ENCODE measurements at places on chromosomes 11 and 22. TPM values are rescaled to one million over a fixed set of nuclear protein-coding genes. Genes with fewer than 3 reads are reported as not detected.

DNA sequence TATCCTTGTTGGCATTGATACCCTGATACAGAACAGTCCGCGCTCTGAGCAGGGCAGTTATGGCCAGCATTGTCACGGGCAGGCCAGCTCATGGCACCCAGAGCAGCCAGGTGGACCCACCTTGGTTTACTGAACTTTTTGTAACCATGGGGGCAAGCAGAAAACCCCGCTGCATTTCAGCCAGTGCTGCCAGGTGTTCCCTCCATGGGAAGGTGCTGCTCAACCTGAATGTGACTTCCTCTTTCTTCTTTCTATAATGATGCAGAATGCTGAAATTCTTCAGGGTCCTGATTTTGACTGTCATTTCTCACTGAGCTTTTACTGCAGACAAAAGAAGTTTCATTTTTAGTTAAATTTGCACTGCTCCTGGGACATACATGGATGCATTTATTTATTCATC lies 35.6 kb upstream of the CABP7 start:
- no peak overlapping the region for H3K27ac ChIP-seq
- H3K4me1 ChIP-seq, result peaks cover under 1% of the 10 kb centered on the region
- no peak for DNase-seq
- H3K36me3 ChIP-seq, result peaks cover 92% of the 10 kb centered on the region
- no peaks in the 10 kb centered on the region for H3K27me3 ChIP-seq

DNA sequence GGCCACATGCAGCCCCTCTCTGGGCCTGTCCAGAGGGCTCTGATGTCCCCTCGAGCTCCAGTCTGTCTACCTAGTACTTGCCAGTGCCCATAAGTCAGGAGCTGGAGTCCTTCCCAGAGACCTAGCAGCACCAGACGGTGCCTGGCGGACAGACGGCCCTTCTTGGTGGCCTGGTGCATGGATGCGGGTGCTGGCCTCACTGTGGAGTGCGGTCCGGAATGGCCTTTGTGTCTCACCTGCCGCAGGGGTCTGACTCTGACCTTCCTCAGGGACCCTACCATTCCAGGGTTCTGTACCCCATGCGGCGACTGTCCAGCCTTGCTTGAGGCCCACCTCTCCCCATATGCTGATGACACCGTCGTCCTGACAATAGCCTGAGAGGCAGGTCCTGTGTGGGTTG lies 29.4 kb upstream of the SMIM38 start:
- H3K27me3 ChIP-seq, result no peaks in the 10 kb centered on the region
- peaks cover 53% of the 10 kb centered on the region for H3K4me1 ChIP-seq
- H3K36me3 ChIP-seq, result no peaks in the 10 kb centered on the region
- no peak overlapping the region for H3K4me3 ChIP-seq
- H3K27ac ChIP-seq, result peak overlapping the region; percentile 50

DNA sequence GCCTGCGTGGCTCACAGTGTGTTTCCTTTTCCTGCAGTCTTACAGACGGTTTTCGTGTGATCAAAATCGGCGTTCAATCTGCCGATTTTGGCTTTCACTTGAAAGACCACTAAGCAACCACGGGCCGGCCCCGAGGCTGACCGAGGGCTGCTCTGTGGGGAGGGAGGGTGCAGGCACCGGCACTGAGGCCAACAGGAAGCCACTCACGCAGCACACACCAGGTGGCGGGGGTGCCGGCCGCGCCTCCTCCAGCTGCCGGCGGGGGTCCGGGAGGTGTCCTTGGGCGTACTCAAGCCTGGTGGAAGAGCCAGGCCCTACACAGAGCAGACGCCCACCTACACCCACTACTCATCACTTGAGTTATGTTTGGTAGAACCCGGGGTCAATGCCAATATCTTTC lies 14.3 kb downstream of the TOLLIP start:
- peaks cover 38% of the 10 kb centered on the region for H3K4me1 ChIP-seq
- no peak for DNase-seq
- H3K27me3 ChIP-seq, result no peaks in the 10 kb centered on the region
- peaks cover 63% of the 10 kb centered on the region for H3K36me3 ChIP-seq
- no peak overlapping the region for H3K4me3 ChIP-seq

GRCh38 chr11:36512016-36512415 lies 1.9 kb upstream of the TRAF6 start:
- no peak for DNase-seq
- H3K4me1 ChIP-seq, result peaks cover 16% of the 10 kb centered on the region
- no peak overlapping the region for H3K4me3 ChIP-seq
- no peaks in the 10 kb centered on the region for H3K36me3 ChIP-seq

DNA sequence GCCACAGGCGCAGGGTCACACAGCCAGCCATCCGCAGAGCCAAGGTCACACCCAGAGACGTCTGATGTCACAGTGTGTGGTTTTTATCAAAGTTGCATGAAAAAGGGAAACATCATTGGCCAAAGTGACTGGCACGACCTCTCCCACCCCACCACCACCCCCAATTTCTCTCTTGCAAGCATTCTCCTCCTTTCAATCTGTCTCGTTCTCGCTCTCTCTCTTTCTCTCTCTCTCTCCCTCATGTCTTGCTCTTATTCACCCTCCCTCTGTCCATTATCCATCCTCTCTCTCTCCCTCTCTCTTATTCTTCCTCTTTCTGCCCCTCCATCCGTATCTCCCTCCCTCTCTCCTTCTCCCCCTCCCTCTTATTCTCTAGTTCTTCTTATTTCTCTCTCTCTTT lies 40.6 kb downstream of the MN1 start:
- peaks cover 6% of the 10 kb centered on the region for H3K36me3 ChIP-seq
- no peak overlapping the region for H3K4me3 ChIP-seq
- H3K27me3 ChIP-seq, result no peaks in the 10 kb centered on the region
- no peak for DNase-seq
- no peak overlapping the region for H3K27ac ChIP-seq

- peak overlapping the region; percentile 59 for H3K27ac ChIP-seq
- H3K27me3 ChIP-seq, result no peaks in the 10 kb centered on the region
- H3K4me1 ChIP-seq, result peaks cover 56% of the 10 kb centered on the region
- H3K36me3 ChIP-seq, result peaks cover 48% of the 10 kb centered on the region
- no peak overlapping the region for H3K4me3 ChIP-seq
- peak; percentile 75 for DNase-seq
Observed at GRCh38 chr22:31102441-31103081, 4.8 kb downstream of the SELENOM start.

GRCh38 chr11:34629711-34630110 lies 8.8 kb downstream of the EHF start:
- H3K4me3 ChIP-seq, result no peak overlapping the region
- H3K4me1 ChIP-seq, result peaks cover 38% of the 10 kb centered on the region
- no peaks in the 10 kb centered on the region for H3K36me3 ChIP-seq

DNA sequence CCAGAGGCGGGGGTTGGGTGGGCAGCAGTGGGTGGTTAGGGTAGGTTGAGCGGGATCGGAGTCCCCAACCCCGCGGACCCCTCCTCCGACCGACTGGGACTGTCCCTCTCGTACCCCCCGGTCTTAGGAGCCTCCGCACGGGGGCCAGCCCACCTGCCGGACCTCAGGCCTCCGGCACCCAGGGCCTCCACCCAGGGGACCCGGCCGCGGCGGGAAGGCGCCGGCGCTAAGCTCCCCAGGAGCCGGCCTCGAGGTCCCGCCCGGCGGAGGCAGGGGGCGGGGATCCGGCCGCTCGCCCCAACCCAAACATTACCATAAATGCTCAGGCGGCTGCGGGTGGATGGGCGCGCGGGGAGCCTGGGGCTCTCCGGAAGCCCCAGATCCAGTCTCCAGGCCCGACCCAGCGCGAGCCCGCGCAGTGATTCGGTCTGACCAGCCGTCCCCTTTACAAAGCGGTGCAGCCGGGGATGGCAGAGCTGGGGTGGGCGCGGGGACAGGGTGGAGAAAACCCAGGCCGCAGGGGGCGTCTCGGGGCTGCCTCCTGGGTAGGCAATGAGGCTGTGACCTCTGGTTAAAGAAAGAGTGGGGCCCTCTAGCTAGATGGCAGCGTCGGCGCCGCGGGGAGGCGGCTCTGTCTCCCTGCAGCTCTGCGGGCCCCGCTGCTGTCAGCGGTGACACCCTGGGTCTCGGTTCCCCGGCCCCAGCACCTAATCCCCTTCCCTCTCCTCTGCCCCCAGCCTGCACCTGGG lies 4.0 kb upstream of the MCAM start:
- H3K36me3 ChIP-seq, result no peaks in the 10 kb centered on the region
- peak overlapping the region; percentile 51 for H3K4me3 ChIP-seq
- H3K27ac ChIP-seq, result peak overlapping the region; percentile 95

GRCh38 chr11:44463751-44464150 lies 101.7 kb upstream of the CD82 start:
- no peak overlapping the region for H3K4me3 ChIP-seq
- no peak overlapping the region for H3K27ac ChIP-seq
- DNase-seq, result no peak
- H3K27me3 ChIP-seq, result no peaks in the 10 kb centered on the region
- no peaks in the 10 kb centered on the region for H3K4me1 ChIP-seq

DNA sequence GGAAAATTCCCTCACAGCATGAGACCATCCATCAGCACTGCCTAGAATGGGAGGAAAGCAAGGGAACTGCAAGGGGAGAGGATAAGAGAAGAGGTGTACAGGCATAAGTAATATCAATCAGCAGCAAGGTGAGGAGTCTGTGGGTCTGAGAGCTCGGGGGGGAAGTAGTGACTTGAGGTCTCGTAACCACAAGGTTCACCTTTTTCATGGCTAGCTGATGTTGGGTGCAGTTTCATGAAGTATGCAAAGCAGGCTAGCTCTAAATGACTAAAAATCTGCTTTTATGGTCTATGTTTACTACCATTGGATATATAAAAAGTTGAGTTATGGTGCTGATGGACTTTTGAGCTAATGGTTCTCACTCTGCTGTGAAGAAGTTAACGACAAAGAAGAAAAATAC lies 35.8 kb downstream of the OR4C6 start:
- H3K27me3 ChIP-seq, result no peaks in the 10 kb centered on the region
- H3K4me1 ChIP-seq, result no peaks in the 10 kb centered on the region
- no peak overlapping the region for H3K27ac ChIP-seq
- no peak overlapping the region for H3K4me3 ChIP-seq
- no peak for DNase-seq

DNA sequence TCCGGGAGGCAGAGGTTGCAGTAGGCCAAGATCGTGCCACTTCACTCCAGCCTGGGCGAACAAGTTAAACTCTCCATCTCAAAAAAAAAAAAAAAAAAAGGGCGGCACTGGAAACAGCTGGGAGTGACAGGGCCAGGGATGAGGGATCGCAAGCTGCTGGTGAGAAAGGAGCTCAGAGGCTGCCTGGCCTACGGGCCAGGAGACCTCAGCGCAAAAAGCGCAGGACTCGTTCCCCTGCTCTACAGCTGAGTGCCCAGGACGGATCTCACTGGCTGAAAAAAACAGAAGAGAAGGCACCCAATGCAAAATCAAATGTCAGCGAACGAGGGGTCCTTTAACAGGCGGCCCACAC lies 650 bp upstream of the NUP50 start:
- peaks cover 78% of the 10 kb centered on the region for H3K4me1 ChIP-seq
- H3K4me3 ChIP-seq, result peak overlapping the region; percentile 99
- peaks cover 2% of the 10 kb centered on the region for H3K36me3 ChIP-seq
- peak; percentile 70 for DNase-seq
- H3K27ac ChIP-seq, result peak overlapping the region; percentile 93
- H3K27me3 ChIP-seq, result no peaks in the 10 kb centered on the region

- no peaks in the 10 kb centered on the region for H3K27me3 ChIP-seq
- peaks cover 61% of the 10 kb centered on the region for H3K4me1 ChIP-seq
- DNase-seq, result no peak
- no peak overlapping the region for H3K27ac ChIP-seq
- H3K36me3 ChIP-seq, result no peaks in the 10 kb centered on the region
Observed at GRCh38 chr11:130101661-130102060, 32.0 kb downstream of the APLP2 start.

- H3K36me3 ChIP-seq, result peaks cover 14% of the 10 kb centered on the region
- peak overlapping the region; percentile 68 for H3K27ac ChIP-seq
- DNase-seq, result peak; percentile 73
- H3K27me3 ChIP-seq, result no peaks in the 10 kb centered on the region
- H3K4me3 ChIP-seq, result peak overlapping the region; percentile 99
Observed at GRCh38 chr11:62124186-62125113, 639 bp downstream of the INCENP start.

GRCh38 chr22:23184764-23185113 lies 4.4 kb downstream of the BCR start:
- no peak overlapping the region for H3K4me3 ChIP-seq
- peaks cover 10% of the 10 kb centered on the region for H3K36me3 ChIP-seq
- peaks cover 77% of the 10 kb centered on the region for H3K4me1 ChIP-seq
- peak overlapping the region; percentile 31 for H3K27ac ChIP-seq
- H3K27me3 ChIP-seq, result no peaks in the 10 kb centered on the region

GRCh38 chr22:42544686-42545085 lies 9.1 kb upstream of the SERHL2 start:
- H3K36me3 ChIP-seq, result no peaks in the 10 kb centered on the region
- H3K27ac ChIP-seq, result no peak overlapping the region
- H3K27me3 ChIP-seq, result peaks cover 14% of the 10 kb centered on the region
- no peak overlapping the region for H3K4me3 ChIP-seq

DNA sequence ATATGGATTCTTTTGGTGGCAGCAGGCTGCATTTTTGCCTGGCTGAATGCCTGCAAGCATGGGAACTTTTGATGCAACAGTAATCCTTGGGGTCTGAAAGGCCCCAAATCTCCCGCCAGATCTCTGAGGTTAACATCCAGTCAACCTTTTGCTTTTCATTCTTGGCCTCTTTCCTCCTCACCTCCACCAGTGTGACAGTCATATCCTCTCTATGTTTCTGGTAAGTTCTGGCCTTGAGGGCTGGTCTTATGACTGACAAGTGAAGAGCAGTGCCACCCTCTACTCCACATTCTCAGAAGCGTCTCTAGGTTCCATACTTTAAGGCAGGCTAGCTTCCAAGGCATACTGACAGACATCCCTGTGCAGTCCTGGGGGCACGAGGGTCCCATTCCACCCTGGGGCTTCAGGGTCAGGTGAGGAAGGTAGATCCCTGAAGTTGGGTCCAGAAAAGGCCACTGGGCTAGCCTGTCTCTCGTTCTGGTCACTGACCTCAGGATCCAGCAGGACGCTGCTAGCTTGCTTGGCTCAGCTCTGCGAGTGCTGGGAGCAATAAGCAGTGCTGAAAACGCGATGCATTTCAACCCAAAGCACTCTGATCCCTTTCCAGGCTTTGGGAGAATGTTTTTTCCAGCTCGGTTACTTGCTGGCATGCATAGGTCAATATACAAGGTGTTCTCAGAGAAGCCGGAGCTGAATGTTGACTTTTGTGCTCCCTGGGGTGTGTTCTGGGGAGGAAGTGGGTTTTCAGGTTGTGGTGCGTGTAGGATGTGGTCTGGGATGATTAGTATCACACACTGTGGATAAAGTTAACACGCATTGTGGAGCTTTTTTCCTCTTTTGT lies 75.2 kb downstream of the PTPRJ start:
- peaks cover 72% of the 10 kb centered on the region for H3K4me1 ChIP-seq
- H3K36me3 ChIP-seq, result no peaks in the 10 kb centered on the region
- no peaks in the 10 kb centered on the region for H3K27me3 ChIP-seq

DNA sequence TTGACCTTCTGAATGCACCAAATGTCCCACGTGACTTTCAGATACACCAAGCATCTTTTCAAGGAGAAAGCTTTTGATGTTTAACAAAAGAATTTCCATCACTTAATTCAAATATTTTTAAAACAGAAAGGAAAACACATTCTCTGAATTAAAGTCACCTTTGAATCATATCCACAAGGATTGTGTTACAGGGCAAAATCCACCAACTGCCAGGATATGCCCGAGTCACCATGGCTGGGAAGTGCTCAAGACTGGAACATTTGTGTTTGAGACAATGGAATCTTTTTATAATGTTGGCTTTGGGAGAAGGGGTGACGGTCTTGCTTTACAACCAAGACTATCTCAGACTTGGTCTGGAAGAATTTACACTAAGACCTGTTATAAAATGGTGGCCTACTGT lies 40.8 kb downstream of the BID start:
- no peak overlapping the region for H3K27ac ChIP-seq
- no peak for DNase-seq
- H3K4me3 ChIP-seq, result no peak overlapping the region

The CSRP3 gene
- total RNA-seq, result not detected

The AAMDC gene
- total RNA-seq, result 2.2 TPM

The C22orf23 gene
- total RNA-seq, result not detected

The APOA5 gene
- total RNA-seq, result not detected

The NEFH gene
- 0.14 TPM for total RNA-seq

The KRTAP5-8 gene
- 5.5 TPM for total RNA-seq

Data from stomach (tissue), 19 donors.